ENCODE measurements at places on chromosomes 7 and 10. TPM values are rescaled to one million over a fixed set of nuclear protein-coding genes. Genes with fewer than 3 reads are reported as not detected.

Gene NUDT13
- total RNA-seq = 2.9 TPM

Gene AKR1C2
- total RNA-seq = 93.0 TPM

Gene LRRTM3
- total RNA-seq = not detected

Gene LIPK
- not detected for total RNA-seq

Gene CPEB3
- 0.59 TPM for total RNA-seq

Gene TFEC
- under 0.01 TPM for total RNA-seq

Gene PIP
- not detected for total RNA-seq

Gene DGKI
- total RNA-seq = 3.5 TPM

Gene CPVL
- 2.6 TPM for total RNA-seq

Gene SPOCK2
- total RNA-seq = under 0.01 TPM

Gene OGDHL
- total RNA-seq = 0.59 TPM

Gene GSTO2
- total RNA-seq = 0.98 TPM

Gene CYP2E1
- total RNA-seq = under 0.01 TPM

Gene HILPDA
- 16.4 TPM for total RNA-seq

Gene THAP5
- total RNA-seq = 15.1 TPM

Gene ABCC2
- total RNA-seq = 12.1 TPM

Gene INSYN2A
- total RNA-seq = 1.1 TPM

Gene GATA3
- total RNA-seq = not detected

Gene TCAF1
- 37.1 TPM for total RNA-seq

Gene TCAF2
- 5.9 TPM for total RNA-seq

Gene MCM10
- 9.6 TPM for total RNA-seq

Gene ATOH7
- total RNA-seq = under 0.01 TPM

Gene LRRN3
- 0.37 TPM for total RNA-seq

Gene SFMBT2
- 3.1 TPM for total RNA-seq

Gene DOCK1
- total RNA-seq = 77.8 TPM

Gene ANKRD61
- not detected for total RNA-seq

Gene HOXA7
- total RNA-seq = 2.7 TPM

Gene MEOX2
- total RNA-seq = 4.0 TPM

Gene CTNNA3
- under 0.01 TPM for total RNA-seq

Gene CASD1
- total RNA-seq = 9.9 TPM

Gene EPDR1
- 15.1 TPM for total RNA-seq

Gene SSC4D
- total RNA-seq = 0.39 TPM

Gene SSBP1
- total RNA-seq = 115 TPM

Gene ANLN
- total RNA-seq = 173 TPM

Gene FAM237B
- under 0.01 TPM for total RNA-seq

Gene ZNF398
- 17.2 TPM for total RNA-seq

Gene BICC1
- 45.9 TPM for total RNA-seq

Gene GPR22
- not detected for total RNA-seq

Gene JCAD
- 5.5 TPM for total RNA-seq

Gene WEE2
- not detected for total RNA-seq

Gene SLC18A3
- total RNA-seq = not detected

Gene SLC39A12
- total RNA-seq = not detected

Gene TAS2R3
- 1.8 TPM for total RNA-seq

Gene KNDC1
- total RNA-seq = under 0.01 TPM

Gene FXYD4
- total RNA-seq = not detected

Gene CRPPA
- 1.1 TPM for total RNA-seq

Gene NPC1L1
- not detected for total RNA-seq

Gene LSM5
- 18.0 TPM for total RNA-seq

Gene TDRD1
- total RNA-seq = 3.3 TPM

Gene NXPH1
- total RNA-seq = not detected

Gene NODAL
- not detected for total RNA-seq

Gene C10orf105
- under 0.01 TPM for total RNA-seq

Gene ATRNL1
- not detected for total RNA-seq

Gene SERPINE1
- total RNA-seq = 464 TPM

Gene NIPSNAP2
- total RNA-seq = 38.7 TPM

Gene C10orf53
- not detected for total RNA-seq
